Muscle of leg (tissue), 16 donors: ENCODE measurements at places on chromosomes 16 and 17. TPM values are rescaled to one million over a fixed set of nuclear protein-coding genes. Genes with fewer than 3 reads are reported as not detected.

DNA sequence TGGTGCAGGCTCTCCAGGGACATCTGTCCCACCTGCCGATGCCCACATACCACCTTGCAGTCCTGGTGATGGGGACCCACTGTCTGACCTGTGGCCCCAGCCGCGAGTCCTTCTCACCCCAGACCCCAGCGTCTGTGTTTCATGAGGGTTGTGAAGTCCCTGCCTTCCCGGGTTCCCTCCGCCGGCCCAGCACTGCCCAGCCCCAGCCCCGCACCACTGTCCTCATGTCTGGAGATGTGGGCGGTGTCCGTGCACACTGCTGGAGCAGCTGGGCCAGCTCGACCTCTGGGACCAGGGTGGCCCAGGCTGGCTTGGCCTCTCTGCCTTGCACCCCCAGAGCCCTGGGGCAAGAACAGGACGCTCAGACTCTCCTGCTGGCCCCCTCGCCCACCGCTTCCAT is 199.5 kb upstream of the CIBAR2 start:
- DNase-seq: no peak

GRCh38 chr16:55678161-55678821 is 22.5 kb downstream of the SLC6A2 start:
- peak; percentile 89 for DNase-seq

GRCh38 chr16:50300942-50301625 is 34.7 kb downstream of the ADCY7 start:
- no peak for DNase-seq

GRCh38 chr16:75236736-75237397 is 14.6 kb downstream of the BCAR1 start:
- DNase-seq: peak; percentile 10

DNA sequence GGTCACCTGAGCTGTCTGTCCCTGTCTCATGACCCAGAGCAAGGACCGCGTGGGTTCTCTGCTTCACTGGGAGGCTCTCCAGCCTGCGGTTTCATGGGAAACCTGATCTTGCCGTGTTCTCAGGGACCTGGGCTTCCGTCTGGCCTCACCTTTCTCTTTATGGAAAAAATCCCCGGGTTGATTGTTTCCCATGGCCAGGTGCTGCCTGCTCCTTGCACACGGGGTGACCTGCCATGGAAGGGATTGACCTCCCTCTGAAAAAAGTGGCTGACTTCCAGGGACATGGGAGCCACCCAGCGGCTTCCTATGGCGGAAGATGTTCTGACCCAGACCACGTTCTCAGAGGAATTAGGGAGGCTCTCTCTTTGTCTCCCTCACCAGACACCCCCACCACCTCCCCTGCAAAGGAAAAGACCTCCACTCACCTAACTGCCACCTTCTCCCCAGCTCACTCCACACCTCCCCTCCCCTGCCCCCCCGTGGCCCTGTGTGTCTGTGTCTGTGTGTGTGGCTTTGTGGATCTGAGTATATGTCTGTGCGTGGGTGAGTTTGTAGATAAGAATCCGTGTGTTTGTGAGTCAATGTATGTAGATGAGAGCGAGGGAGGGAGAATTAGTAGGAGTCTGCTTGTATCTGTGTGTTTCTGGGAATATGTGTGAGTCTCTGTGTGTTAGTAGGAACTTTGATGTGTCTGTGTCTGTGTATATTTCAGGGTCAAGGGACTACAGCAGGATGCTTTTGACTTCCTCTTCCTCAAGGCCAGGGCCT is 154.6 kb downstream of the NTN1 start:
- DNase-seq: no peak

DNA sequence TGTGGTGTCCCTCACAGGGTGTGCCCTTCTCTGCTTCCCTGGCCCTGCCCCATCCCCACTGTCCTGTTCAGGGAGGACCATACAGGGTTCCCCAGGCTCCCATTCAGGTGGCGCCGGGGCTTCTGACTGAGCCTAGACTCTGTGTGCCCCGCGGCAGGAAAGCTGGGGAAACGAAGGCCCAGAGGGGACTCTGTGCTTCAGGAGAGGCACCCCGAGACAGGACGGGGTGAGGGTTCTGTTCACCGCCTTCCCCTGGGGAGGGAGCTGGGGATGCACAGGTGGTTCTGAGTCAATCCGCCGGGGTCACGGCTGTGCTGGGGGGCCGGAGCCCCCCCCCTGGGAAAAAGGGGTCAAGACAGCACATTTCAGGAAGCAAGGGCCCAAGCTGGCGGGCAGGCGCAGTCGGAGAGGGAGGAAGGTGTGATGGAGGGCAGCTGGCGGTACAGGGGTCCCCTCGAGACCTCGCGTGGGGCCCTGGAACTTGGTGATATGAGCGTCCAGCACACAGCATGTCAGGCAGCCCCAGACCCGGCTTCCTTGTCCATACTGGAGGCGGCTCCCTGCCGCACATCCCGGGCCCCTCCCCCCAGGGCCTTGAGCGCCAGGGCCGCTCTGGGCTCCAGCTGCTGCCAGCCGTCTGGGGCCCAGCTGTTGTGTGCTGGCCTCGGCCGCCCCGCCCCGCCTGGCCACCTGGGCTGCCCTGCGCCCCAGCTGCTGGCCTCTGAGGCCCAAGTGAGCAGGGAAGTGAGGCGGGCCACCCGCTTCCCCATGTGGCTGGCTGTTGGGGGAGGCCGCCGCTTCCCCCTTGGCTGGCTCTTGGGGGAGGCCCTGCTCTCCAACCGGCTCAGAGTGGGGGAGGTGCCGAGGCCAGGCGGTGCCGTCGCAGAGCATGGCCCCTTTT is 5.6 kb upstream of the NOTUM start:
- DNase-seq: peak; percentile 91

- peak; percentile 90 for DNase-seq
Observed at GRCh38 chr17:45688353-45688752, 95.8 kb upstream of the CRHR1 start.

GRCh38 chr17:74211912-74212208 is 1.5 kb upstream of the TTYH2 start:
- DNase-seq: peak; percentile 49

DNA sequence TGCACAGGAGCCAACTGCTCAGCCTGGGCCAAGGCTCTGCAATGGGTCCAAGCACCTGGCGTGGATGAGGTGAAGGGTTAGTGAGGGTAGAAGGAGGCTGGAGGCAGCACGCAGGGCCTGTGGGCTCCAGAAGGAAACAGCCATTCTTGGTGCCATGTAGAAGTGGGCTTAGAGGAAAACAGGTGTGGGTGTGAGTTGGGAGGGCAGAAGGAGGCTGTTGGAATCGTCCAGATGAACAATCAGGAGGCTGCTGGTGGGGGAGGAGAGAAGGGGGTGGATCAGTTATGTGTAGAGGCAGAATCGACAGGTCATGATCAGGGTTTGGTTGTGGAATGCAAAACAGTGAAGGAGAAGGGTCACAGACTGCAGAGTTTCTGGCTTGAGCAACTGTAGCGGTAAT is 51.7 kb upstream of the ALDH3A2 start:
- no peak for DNase-seq

DNA sequence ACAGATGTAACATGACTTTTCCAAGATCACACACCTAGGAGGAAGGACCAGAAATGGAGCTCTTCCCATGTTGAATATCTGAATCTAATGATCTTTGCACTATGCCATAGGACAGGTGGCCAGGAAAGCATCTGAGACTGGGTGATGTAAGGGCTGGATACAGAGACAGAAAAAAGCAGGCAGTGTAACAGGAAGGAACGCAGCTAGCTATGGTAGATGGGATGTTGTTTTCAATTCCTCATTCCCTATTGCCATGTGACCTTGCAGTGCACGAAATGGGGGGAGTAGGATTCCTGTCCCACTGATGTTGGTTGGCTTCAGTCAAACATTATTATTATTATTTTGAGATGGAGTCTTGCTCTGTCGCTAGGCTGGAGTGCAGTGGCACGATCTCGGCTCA is 3.7 kb upstream of the NPIPB15 start:
- DNase-seq: no peak

DNA sequence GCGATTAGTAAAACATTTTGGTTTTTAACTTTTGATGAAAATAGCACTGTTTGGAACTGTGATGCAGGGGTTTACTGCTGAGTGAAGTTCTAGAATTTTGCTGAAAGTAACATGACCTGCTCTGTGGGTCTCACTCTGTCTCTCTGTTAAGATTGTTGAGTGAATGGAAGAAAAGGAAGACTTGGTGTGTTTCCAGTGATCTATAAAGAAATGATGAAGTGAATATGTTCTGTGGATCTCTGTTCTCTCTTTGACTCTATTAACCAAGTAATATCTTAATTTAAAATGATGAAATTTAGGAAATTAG is 148.4 kb downstream of the PRKCA start:
- no peak for DNase-seq

GRCh38 chr16:50238314-50238713 is 28.0 kb upstream of the ADCY7 start:
- DNase-seq: no peak

DNA sequence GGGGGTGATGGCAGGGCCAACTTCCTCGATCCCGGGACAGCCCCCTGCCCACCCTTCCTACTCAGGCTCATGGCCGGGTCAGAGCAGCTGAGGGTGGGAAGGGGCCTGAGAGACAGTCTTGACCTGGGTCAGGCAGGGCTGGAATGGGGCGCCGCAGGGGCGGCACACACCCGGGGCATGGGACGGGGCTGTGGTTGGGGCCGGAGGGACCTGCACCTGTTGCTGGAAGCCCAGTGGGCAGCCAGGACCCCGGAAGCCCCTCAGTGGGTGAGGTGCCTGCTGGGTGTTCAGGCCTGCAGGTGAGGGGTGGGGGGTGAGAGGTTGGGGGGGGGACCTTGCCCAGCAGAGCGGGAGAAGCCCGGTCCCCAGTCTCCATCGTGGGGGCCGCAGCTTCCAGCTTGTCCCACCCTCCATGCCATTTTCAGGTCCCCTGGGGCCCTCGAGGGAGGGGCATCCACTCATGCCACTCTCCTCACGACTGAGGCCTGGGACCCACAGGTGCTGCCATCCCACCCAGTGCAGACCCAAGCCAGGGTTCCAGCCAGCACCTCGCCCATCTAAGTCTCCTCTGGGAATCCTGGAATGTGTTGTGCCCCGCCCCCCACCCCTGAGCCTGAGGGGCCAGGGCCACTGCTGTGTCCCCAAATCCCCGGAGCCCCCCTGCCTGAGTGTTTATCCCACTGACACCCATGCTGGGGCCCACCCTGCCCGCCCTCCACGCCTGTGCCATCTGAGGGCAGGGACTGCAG is 43.4 kb upstream of the ACSF3 start:
- DNase-seq: no peak

GRCh38 chr16:57016831-57017230 is 27.5 kb downstream of the NLRC5 start:
- no peak for DNase-seq

DNA sequence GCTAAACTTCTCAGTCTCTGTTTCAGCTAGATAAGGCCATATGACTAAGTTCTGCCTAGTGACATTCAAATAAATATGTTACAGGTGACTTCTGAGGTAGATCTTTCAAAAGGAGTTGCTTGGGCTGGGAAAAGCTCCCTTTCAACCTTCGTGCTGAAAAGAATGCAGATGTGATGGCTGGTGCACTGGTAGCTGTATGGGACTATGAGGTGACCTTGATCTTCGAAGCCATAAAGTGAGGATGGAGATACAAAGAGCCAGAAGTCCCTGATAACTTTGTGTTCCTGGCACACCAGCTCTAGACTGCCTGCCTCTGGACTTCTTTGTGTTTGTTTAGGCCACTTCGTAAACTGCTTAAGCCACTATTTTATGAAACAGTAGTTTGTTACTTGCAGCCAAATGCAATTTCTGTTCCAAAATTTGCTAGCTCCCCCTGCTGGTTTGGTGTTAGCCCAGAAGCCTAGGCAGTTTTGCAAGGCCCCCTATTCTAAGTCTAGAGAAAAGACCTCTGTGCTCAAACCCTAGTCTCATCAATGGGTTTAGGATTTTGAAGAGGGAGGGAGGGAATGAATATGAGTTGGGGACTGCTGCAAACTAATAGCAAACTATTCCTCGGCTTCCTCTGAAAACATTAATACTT is 23.3 kb upstream of the ERCC4 start:
- DNase-seq: no peak

DNA sequence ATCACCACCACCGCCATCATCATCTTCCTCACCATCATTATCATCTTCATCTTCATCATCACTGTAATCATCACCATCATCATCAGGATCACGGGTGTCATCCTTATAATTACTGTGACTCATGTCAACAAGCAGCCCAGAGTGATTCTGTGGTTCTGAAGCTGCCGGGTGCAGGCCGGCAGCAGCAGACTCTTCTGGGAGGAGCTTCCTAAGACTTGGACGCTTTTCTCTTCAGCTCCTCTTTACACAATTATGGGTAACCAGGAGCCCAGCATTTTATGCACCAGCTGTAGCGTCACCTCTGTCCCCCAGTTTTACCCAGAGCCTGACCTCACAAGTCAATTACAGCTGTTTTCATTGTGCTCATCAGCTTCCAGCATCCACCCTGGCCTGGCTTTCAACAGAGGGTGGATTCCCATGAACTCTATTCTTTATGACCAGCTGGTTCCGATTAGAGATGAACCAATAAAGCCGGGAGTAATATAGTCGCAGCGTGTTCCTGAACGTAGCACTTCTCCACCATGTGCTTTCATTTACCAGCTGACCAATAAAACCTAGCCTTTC is 275.8 kb downstream of the FOXL1 start:
- peak; percentile 94 for DNase-seq

GRCh38 chr16:22810226-22810625 is 3.7 kb upstream of the HS3ST2 start:
- no peak for DNase-seq

GRCh38 chr17:42193969-42194899 is at the start of gene GHDC:
TSS of gene GHDC (minus strand) at chr17:42194494. CDS start at chr17:42193581, 913 bp downstream.
- DNase-seq: peak; percentile 93

DNA sequence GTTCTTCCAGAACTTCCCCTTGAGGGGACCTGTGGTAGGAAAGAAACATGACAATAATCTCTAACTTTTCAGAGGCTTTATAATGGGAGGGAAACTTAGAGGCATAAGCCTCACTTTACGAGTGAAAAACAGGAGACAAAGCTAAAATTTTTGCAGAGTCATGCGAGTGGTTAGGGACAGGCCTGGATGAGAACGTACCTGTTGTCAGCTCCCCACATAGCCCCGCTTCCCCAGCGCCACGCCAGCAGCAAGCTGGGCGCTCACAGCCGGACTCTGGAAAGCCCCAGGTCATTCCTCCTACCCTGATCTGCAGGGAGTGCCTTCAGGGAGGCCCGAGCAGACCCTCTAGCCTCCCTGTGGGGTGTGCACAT is 53.6 kb downstream of the LDHD start:
- no peak for DNase-seq

GRCh38 chr17:78377858-78378224 is 608 bp upstream of the PGS1 start:
- no peak for DNase-seq

GRCh38 chr16:68493412-68494070 is 45.2 kb upstream of the SMPD3 start:
- no peak for DNase-seq

MT1A gene
- polyA plus RNA-seq: not detected

MT1F gene
- polyA plus RNA-seq: 2.7 TPM

ADAP2 gene
- polyA plus RNA-seq: 5.6 TPM

MEIOC gene
- 1.7 TPM for polyA plus RNA-seq

MYH8 gene
- polyA plus RNA-seq: 397 TPM

ZG16B gene
- polyA plus RNA-seq: 0.38 TPM

P2RX5 gene
- polyA plus RNA-seq: 21.2 TPM

TNFSF13 gene
- 5.0 TPM for polyA plus RNA-seq

TBC1D3E gene
- not detected for polyA plus RNA-seq

SLC35G6 gene
- 0.17 TPM for polyA plus RNA-seq

BTBD17 gene
- 0.06 TPM for polyA plus RNA-seq
